ENCODE measurements at places on chromosomes 1 and 21. TPM values are rescaled to one million over a fixed set of nuclear protein-coding genes. Genes with fewer than 3 reads are reported as not detected.

- no peak for DNase-seq
- H3K4me3 ChIP-seq, result no peak overlapping the region
- H3K36me3 ChIP-seq, result no peaks in the 10 kb centered on the region
- no peak overlapping the region for H3K27ac ChIP-seq
- no peaks in the 10 kb centered on the region for H3K27me3 ChIP-seq
Observed at GRCh38 chr1:216653001-216653400, 70.2 kb downstream of the ESRRG start.

DNA sequence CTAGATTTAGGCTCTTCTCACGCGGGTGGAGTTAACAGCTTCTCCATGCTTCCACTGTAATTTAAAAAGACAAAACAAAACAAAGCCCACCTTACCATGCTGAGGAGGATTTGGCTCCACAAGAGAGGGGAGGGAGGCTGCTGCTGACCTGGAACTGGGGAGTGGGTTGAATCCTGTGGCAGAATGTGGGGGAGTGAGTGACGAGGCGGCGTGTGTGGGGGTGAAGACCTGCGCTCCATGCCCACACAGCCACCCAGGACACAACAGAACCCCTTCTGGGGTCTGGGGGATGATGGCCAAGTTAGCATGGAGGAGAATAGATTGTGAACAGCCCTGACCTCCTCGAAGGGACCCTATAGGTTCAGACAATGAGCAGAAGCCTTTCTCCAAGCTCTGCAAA is 44.0 kb upstream of the LRRN2 start:
- peaks cover 13% of the 10 kb centered on the region for H3K27me3 ChIP-seq
- H3K4me3 ChIP-seq, result no peak overlapping the region
- no peak for DNase-seq
- H3K4me1 ChIP-seq, result peaks cover 4% of the 10 kb centered on the region

GRCh38 chr1:43565600-43566360 is 35.1 kb downstream of the PTPRF start:
- peaks cover 9% of the 10 kb centered on the region for H3K4me1 ChIP-seq
- H3K36me3 ChIP-seq, result no peaks in the 10 kb centered on the region
- DNase-seq, result peak; percentile 60
- H3K27me3 ChIP-seq, result no peaks in the 10 kb centered on the region

DNA sequence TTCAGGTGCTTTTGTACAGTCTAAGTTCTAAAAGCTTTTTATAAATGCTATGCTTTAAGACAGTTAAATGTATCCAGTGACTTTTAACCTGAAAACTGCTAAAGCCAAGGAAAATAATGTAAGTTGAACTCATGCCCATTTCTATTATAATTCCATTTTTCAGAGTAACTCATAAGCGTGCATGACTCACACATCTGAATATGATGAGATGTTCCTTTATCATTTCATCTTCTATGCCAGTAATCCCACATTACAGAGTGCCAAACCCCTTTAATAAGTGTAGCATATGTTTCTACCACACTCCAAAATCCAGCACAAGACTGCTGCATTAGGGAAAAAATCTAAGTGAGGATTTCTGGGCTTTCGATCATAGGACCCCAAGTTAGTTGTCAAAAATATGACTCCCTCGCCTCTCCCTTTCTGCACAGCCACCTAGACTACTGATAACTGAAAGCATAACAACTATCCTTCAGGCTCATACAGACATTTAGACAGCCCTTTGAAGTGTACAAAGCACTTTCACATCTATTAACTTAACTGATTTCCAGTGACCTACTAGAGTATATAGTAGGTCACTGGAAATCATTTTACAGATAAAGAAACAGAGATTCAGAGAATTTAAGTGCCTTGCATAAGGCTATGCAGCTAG is 45.3 kb downstream of the JAK1 start:
- H3K4me3 ChIP-seq, result no peak overlapping the region
- no peak overlapping the region for H3K27ac ChIP-seq
- peaks cover 74% of the 10 kb centered on the region for H3K4me1 ChIP-seq
- H3K27me3 ChIP-seq, result no peaks in the 10 kb centered on the region
- no peak for DNase-seq

DNA sequence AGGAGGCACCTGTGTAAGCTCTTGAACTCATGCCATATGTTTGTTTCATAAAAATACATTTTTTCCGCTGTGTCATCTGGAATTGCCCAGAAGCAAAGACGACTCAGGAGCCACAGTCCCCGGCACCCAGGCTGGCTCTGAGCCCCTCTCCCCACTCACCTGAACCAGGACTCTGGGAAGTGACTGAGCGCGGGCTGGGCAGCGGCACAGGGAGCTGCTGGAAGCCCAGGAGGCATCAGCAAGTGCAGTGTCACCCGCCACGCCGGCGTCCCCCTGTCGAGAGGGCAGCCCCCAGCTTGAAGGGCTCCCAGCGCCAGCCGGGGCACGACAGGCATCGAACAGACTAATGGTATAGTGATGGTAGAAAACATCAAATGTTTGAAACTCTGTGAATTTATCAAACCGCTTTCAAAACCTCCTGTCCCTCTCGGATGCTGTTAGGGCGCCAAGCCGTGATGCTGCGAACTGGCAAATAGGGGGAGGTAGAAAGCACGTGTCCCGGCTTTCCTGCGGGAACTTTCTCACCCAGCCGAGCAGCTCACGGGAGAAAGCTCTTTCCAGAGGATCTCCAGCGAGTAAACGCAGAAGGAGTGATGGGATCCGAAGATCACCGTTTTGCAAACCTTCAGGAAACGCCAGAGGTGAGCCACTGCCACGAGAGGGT is 57.8 kb upstream of the COL18A1 start:
- H3K27me3 ChIP-seq, result no peaks in the 10 kb centered on the region
- no peaks in the 10 kb centered on the region for H3K4me1 ChIP-seq
- H3K4me3 ChIP-seq, result no peak overlapping the region
- no peaks in the 10 kb centered on the region for H3K36me3 ChIP-seq
- no peak for DNase-seq

GRCh38 chr1:68963353-68963752 is 466.5 kb upstream of the DEPDC1 start:
- H3K27ac ChIP-seq, result no peak overlapping the region
- no peaks in the 10 kb centered on the region for H3K36me3 ChIP-seq
- DNase-seq, result no peak

- no peak for DNase-seq
- no peak overlapping the region for H3K27ac ChIP-seq
- H3K4me1 ChIP-seq, result peaks cover 15% of the 10 kb centered on the region
- peaks cover 63% of the 10 kb centered on the region for H3K27me3 ChIP-seq
- no peak overlapping the region for H3K4me3 ChIP-seq
- H3K36me3 ChIP-seq, result no peaks in the 10 kb centered on the region
Observed at GRCh38 chr1:94817712-94818111, 2.4 kb upstream of the SLC44A3 start.

DNA sequence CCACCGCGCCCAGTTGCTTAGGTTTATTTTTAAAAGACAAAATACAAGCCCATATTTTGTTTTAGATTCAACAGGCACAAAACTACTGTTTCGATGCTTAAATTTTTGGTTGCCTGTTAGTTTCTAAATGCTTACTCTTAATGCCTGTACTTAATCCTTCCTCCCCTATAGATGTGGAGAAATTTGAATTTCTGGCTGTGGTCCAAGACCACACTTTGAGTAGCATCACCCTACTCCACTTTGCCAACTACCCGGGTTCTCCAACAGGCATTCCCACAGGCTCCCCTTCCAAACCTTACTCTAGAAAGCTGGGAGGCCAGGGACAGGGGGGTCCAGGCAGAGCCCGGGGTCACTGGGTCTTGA is 20.0 kb downstream of the LACTBL1 start:
- no peak overlapping the region for H3K4me3 ChIP-seq
- H3K4me1 ChIP-seq, result no peaks in the 10 kb centered on the region
- H3K36me3 ChIP-seq, result no peaks in the 10 kb centered on the region

GRCh38 chr1:228740543-228741317 is 5.5 kb downstream of the RHOU start:
- H3K4me1 ChIP-seq, result peaks cover 30% of the 10 kb centered on the region
- no peak overlapping the region for H3K4me3 ChIP-seq
- peaks cover 43% of the 10 kb centered on the region for H3K36me3 ChIP-seq

GRCh38 chr1:226687426-226687825 is 51.7 kb downstream of the ITPKB start:
- H3K27ac ChIP-seq, result no peak overlapping the region
- H3K36me3 ChIP-seq, result peaks cover 68% of the 10 kb centered on the region
- DNase-seq, result peak; percentile 30
- H3K4me1 ChIP-seq, result peaks cover 97% of the 10 kb centered on the region
- H3K4me3 ChIP-seq, result no peak overlapping the region

- no peak for DNase-seq
- no peak overlapping the region for H3K4me3 ChIP-seq
- H3K4me1 ChIP-seq, result no peaks in the 10 kb centered on the region
- no peaks in the 10 kb centered on the region for H3K27me3 ChIP-seq
Observed at GRCh38 chr1:145898756-145899155, 11.1 kb downstream of the ITGA10 start.

DNA sequence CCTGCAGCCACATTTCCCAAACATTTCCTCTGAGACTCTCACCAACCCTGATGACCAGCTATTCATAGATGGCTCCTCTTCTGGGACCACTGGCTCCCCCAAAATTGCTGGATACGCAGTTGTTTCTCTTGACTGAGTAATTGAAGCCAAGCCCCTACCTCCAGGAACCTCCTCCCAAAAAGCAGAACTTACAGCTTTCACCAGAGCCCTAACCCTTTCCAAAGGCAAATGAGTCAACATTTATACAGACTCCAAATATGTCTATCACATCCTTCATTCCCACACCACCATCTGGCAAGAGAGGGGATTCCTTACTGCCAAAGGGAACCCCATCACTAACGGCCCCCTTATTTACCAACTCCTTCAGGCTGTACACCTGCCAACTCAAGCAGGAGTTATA is 20.3 kb upstream of the CA6 start:
- no peak overlapping the region for H3K4me3 ChIP-seq
- no peak overlapping the region for H3K27ac ChIP-seq
- no peak for DNase-seq
- no peaks in the 10 kb centered on the region for H3K27me3 ChIP-seq
- peaks cover 26% of the 10 kb centered on the region for H3K36me3 ChIP-seq

GRCh38 chr1:70528590-70529333 is 117.7 kb downstream of the CTH start:
- H3K4me3 ChIP-seq, result no peak overlapping the region
- H3K27me3 ChIP-seq, result peaks cover 22% of the 10 kb centered on the region
- H3K36me3 ChIP-seq, result no peaks in the 10 kb centered on the region
- H3K4me1 ChIP-seq, result no peaks in the 10 kb centered on the region
- peak; percentile 8 for DNase-seq

GRCh38 chr1:22875841-22876240 is 96.8 kb downstream of the LACTBL1 start:
- no peak for DNase-seq
- no peaks in the 10 kb centered on the region for H3K36me3 ChIP-seq
- H3K27ac ChIP-seq, result no peak overlapping the region
- no peak overlapping the region for H3K4me3 ChIP-seq
- H3K27me3 ChIP-seq, result no peaks in the 10 kb centered on the region

DNA sequence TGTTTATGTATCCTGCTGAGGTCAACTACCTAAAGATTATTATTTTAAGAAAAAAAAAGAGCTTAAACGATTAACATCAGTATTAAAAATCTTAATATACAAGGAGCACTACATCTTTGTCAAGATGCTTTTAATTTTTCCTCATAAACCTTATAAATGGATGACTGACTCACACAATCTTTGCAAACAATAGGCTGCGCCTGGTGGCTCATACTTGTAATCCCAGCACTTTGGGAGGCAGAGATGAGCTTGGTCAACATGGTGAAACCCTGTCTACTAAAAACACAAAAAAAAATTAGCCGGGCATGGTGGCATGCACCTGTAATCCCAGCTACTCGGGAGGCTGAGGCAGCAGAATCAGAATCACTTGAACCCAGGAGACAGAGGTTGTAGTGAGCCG is 1.7 kb downstream of the KHDC4 start:
- H3K27me3 ChIP-seq, result no peaks in the 10 kb centered on the region
- peaks cover 43% of the 10 kb centered on the region for H3K4me1 ChIP-seq
- H3K27ac ChIP-seq, result peak overlapping the region; percentile 19
- no peak overlapping the region for H3K4me3 ChIP-seq
- no peak for DNase-seq
- peaks cover 33% of the 10 kb centered on the region for H3K36me3 ChIP-seq

The A3GALT2 gene
- not detected for total RNA-seq

The XCL1 gene
- not detected for total RNA-seq

The MRPS21 gene
- 72.9 TPM for total RNA-seq

The FMO1 gene
- not detected for total RNA-seq

The KCNJ9 gene
- total RNA-seq, result not detected

The PCNT gene
- 84.0 TPM for total RNA-seq

The GBP5 gene
- total RNA-seq, result 370 TPM

The RIIAD1 gene
- not detected for total RNA-seq

The DNTTIP2 gene
- 57.4 TPM for total RNA-seq

The FBXO2 gene
- 1.8 TPM for total RNA-seq

The CFAP141 gene
- total RNA-seq, result 0.65 TPM

All from activated CD4-positive, alpha-beta T cell treated with anti-CD3 and anti-CD28 coated beads, Interleukin-2, amount 10 ng/mL, durations not matched to agents 7 days and 5 days (primary cell).